Natural killer cell (primary cell): ENCODE measurements at places on chromosomes 4 and X.

- no peak for DNase-seq
These were observed 20.5 kb downstream of the NUDT9 start for GRCh38 chr4:87442889-87443288.

- peak; percentile 72 for DNase-seq
These were observed 578 bp downstream of the DCUN1D4 start for GRCh38 chr4:51843309-51844152.

- DNase-seq: no peak
These were observed 66.7 kb upstream of the DHX15 start for GRCh38 chr4:24650849-24651640.

GRCh38 chr4:100483796-100484195 lies 34.0 kb downstream of the EMCN start:
- no peak for DNase-seq

DNA sequence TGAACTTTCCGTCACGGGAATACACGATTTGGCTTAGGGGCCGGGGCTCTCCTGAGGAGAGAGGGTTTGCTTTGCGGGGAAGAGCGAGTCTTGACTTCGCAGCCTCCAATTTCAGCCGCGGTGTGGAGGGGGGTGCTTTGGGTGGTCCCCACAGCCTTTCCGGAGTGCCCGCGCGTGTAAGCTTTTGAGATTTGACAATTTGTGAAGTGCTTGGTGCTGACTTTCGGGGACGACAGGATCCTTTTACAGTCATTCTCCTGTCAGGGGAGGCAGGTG lies 355 bp downstream of the SCML1 start:
- DNase-seq: no peak
